Stimulated activated CD8-positive, alpha-beta memory T cell treated with anti-CD3 and anti-CD28 coated beads, Interleukin-4, amount 100 ng/mL, for 24 hours (primary cell): ENCODE measurements at places on chromosomes 12 and 14.
A peak's percentile ranks its signal among the peaks of the same experiment; 100 is the strongest.

DNA sequence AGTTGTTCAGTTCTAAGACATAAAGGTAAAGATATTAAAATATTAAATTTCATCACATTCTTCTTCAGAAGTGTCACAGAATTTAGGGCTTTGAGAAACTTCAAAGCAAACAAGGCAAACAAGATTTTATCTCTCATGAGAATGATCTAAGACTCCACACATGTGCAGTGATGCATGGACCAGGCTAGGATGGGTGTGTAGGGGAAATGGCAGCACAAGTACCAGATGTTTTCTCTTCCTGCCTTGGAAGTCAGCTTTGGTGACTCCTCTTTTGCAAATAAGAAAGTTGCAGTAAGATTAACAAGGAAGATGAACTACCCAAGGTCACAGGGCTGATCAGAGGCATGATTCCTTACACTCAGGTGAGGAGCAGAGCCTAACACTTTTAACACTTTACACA is 163.8 kb upstream of the LMNTD1 start:
- no peak for DNase-seq

DNA sequence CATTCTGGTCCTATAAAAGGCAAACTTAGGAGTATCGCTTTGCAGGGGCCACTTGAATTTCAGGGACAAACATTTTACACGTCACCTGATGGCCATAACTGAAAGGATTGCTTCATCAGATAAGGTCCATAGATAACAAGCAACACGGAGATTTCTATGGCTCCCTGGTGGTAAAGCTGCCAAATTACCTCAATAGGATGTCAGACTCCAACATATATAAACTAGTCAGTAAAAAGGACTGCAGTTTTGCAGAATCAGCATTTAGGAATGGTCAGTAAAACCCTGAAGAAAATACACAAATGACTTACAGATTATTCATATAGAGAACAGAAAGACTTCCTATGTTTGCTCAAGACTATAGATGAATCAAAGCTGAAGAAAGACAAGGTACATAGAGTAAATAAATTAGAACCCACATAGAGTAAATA is 66.1 kb upstream of the GRIP1 start:
- no peak for DNase-seq

GRCh38 chr14:104596451-104596918 is 8.1 kb downstream of the TMEM179 start:
- no peak for DNase-seq

- DNase-seq = no peak
Measured at GRCh38 chr12:110304061-110304551, 23.1 kb downstream of the ATP2A2 start.

GRCh38 chr14:99790201-99790977 is 2.8 kb upstream of the EML1 start:
- DNase-seq = no peak

DNA sequence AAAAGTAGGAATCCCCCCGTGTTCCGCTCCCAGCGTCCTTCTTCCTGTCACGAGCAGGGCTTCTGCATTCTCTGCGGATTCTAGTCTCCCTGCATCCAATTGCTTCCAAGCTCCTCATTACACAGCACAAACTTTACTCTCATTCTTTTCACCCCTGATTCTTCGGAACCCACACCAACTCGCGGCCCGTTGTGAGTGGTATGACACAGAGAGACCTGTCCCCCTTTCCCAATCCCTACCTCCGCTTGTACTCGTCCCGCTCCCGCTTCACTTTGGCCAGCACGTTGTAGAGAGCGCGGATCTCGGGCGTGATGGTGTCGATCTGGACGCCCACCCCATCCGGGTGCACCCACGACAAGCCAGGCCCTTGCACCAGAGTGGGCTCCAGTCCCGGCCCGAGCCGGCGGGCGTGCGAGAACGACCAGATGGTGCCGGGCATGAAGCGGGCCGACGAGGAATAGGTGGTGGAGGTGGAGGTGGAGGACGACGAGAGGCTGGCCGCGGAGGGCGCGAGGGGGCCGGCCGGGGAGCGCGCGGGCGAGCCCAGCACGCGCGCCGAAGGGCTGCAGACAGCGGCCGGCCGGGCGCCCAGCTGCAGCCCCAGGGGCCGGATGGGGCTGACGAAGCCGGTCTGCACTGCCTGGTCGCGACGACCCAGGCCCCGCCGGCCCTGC is 687 bp downstream of the IFFO1 start:
- no peak for DNase-seq

DNA sequence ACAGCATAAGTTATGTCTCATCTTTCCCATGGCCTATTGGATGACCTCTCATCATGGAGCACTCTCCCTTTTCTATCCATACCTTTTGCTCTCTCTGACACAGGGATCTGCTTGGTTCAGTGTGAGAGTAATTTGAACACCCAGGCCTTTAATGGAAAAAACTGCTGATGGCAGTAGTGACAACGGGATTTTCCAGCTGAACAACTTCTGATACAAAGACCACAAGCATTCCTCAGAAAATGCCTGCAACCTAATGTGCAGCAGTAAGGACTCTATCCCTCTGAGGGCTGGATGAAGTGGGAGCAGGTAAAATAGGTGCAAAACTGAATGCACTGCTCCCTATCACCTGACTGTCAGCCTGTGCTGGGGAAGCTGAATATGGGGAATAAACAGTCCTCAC is 51.0 kb downstream of the KANSL2 start:
- DNase-seq = no peak

DNA sequence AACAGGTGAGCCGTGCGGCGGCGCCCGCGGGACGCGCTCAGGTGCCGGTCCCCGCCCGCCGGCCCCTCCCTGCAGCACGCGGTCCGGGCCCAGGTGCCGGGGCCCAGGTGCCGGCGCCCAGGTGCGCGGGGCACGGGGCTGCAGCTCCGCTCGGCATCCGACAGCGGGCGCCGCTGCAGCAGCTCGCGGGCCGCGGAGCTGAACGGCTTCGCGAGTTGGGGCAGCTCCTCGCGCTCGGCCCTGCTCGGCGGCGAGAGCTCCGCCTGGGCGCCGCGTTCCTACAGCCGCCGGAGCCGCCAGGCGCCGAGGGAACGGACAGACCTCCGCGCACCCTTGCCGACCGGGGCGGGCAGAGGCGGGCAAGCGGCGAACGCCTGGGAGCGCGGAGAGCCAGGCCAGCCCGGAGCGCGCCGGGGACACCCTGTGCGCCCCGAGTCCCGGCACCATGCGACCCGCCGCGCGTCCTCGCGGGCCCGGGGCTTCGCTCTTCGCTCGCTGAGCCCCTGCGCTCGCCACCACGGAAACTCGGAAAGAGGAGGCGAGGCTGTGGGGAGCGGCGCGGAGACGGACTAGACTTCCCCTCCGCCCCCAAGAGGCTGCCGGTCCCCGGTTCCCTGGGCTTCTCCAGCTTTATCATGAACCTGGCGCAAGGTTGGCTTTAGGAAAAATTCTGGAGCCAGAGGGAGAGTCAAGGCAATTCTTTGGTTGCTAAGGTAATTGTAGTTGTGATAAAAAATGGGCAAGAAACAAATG is at the start of gene RGS6:
Gene RGS6, plus strand, starts transcription at position 201 of the 753 bp plus-strand sequence.
- peak; percentile 11 for DNase-seq

DNA sequence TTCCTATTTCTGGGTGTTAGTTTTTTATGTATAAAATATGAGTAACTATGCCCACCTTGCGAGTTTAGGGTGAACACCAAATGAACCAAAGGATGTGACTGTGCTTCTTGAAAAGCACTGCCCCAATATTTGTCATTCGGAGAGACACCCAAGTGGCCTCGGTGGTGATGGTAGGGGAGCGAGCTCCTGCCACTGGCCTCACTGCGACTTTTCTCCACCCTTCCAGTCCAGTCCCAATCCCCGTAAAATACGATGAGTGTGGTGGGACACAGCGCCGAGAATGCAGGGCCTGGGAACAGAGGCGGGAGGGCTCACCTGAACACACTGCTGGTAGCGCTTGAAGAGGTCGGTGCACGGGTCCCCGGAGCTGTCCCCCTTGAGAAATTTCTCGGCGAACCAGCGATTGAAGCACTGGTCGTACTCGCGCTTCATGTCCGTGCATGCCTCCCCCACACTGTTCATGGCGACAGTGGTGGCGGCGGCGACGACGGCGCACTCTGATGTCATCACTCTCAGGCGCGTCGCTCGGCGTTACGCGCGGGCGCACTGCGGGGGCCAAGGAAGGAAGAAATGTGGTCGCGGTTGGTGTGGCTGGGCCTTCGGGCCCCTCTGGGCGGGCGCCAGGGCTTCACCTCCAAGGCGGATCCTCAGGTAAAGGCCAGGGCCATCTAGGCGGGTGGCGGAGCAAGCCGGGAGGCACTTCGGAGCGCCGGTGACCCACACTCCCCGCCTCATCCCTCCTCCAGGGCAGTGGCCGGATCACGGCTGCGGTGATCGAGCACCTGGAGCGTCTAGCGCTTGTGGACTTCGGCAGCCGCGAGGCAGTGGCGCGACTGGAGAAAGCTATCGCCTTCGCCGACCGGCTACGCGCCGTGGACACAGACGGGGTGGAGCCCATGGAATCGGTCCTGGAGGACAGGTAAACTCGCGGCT is at the start of the genes GATC and TRIAP1:
Gene GATC, plus strand, starts transcription at position 534 of the 933 bp plus-strand sequence. Its CDS starts 37 bp downstream, at position 571.
Gene TRIAP1, minus strand, starts transcription at position 474 of the 933 bp plus-strand sequence. Its CDS starts 12 bp downstream, at position 462.
- DNase-seq = peak; percentile 83

DNA sequence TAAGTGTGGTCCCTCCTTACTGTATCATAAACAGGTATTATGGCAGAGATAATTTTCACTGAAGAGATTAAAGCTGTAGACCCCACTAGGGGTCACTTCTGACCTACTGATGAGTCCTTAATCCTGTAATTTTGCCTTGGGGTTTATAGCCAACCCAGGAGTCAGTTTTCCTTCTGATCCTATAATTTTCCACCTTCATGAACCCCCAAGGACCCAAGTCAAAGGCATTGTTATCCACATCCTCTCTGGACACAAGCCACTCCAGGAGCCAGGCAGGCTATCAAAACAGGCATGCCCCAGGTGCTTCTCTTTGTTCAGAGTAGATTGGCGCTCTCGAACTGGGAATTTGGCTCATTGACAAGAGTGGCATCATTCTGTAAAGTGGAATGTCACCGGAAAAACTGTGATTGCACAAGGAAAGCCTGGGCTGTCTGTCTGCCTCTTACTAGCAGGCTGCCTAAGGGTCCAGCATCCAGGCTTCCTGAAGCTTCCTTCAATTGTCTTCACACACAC is 1523.2 kb upstream of the FLRT2 start:
- no peak for DNase-seq

DNA sequence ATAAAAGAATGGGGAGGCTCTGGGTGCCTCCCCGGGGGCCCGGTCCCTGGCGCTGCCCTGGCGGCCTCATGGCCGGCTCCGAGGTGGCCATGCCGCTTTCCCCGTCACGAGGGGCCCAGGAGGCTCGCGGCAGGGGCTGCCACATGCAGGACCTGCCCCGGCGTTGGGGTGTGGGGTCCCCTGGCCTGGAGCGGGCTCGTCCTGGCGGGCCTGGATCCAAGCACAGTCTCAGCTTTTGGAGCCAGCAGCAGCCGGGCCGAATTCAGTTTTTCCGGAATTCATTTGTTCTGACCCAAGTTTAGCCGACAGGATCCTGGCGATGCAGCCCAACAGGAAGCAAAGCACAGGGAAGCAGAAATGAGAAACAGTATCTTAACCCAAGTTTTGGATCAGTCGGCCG is 26.4 kb upstream of the AEBP2 start:
- no peak for DNase-seq

DNA sequence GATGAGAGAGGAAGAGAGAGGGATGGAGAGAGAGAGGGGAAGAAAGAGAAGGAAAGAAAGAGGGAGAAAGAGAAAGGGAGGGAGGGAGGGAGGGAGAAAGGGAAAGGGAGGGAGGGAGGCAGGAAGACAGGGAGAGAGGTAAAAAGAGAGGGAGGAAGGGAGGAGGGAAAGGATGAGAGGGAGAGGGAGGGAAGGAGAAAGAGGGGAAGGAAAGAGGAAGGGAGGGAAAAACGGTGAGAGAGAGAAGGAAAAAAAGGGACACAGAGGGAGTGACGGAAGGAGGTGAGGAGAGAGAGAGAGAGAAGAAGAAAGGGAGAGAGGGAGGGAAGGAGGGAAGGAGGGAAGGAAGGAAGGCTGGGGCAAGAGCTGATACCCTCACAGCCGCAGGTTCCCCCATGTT is 56.8 kb downstream of the FOXN3 start:
- DNase-seq = no peak

DNA sequence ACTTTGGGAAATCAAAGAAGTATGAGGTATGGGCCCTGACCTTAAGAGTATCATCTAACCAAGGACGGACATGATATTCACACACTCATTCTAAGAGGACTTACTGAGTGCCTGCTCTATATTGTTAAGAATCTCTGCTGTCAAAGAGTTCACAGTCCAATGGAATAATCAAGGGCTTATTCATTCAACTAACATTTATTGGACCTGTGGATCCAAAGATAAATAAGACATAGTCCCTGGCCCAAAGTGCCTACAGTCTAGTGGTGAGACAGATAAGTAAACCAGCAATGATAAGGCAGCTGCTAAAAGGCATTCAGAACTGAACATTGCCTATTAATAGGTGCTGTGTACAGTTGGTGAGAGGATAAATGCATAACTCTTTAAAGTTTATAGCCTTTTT is 11.0 kb downstream of the WDR20 start:
- DNase-seq = no peak

- DNase-seq = no peak
Measured at GRCh38 chr12:27657296-27657695, 39.0 kb upstream of the REP15 start.

GRCh38 chr14:102497998-102498677 is 11.4 kb downstream of the ANKRD9 start:
- no peak for DNase-seq

- DNase-seq = no peak
Measured at GRCh38 chr12:77728018-77728417, 102.7 kb upstream of the NAV3 start.

- DNase-seq = no peak
Measured at GRCh38 chr12:108432423-108433121, 82.5 kb upstream of the FICD start.

- no peak for DNase-seq
Measured at GRCh38 chr12:6235499-6235898, 35.3 kb downstream of the CD9 start.

GRCh38 chr12:85507456-85507855 is 227.4 kb downstream of the ALX1 start:
- no peak for DNase-seq

DNA sequence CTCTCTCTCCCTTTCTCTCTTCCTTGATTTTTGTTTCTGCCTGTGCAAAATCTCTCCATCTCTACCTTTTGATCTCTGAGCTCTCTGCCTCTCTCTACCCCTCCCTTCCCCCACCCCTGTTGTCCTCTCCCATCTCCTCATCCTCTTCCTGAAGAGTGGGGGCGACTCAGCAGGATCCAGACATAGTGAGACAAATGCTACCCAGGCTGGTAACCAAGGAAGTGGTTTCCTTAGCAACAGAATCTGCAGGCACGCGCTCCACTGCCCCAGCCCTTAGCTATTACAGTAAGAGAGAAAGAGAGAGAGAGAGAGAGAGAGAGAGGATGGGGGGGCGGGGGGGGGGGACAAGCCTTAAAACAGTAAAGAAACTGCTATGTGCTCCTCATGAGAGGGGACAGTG is 85.6 kb downstream of the CMKLR1 start:
- no peak for DNase-seq
